Mesenteric fat pad (tissue), 1 donor: ENCODE measurements at places on chromosomes 1 and 21. TPM values are rescaled to one million over a fixed set of nuclear protein-coding genes. Genes with fewer than 3 reads are reported as not detected.

Gene PDZK1IP1
- 2.8 TPM for total RNA-seq

Gene CGN
- total RNA-seq: 0.13 TPM

Gene HSF2BP
- total RNA-seq: 0.26 TPM

DNA sequence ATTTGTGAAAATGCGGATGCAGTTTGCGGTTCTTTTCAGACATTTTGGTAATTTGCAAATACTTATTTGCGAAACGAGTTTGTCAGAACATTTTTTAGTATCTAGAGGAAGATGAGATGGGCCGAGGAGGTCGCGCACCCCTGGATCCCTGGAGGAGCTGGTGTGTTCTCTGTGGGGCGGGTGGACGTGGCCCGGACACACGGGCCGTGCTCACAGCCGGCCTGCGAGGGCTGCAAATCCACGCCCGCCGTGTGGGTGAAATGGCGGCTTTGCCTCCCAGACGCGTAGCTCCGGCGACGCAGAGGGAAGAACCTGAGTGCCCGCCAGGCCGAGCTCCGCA is 9.3 kb upstream of the TTLL10 start:
- DNase-seq: no peak

- DNase-seq: no peak
Measured at GRCh38 chr1:172980456-172980855, 70.3 kb downstream of the TNFSF18 start.

- DNase-seq: no peak
Measured at GRCh38 chr1:6101826-6102531, 56.3 kb downstream of the KCNAB2 start.

GRCh38 chr1:156291226-156292061 is 4.0 kb downstream of the GLMP start:
- DNase-seq: peak; percentile 98

GRCh38 chr1:113103048-113103447 is 30.1 kb downstream of the LRIG2 start:
- no peak for DNase-seq

- no peak for DNase-seq
Measured at GRCh38 chr1:223203694-223204093, 60.6 kb upstream of the TLR5 start.
